Fibroblast of skin of right biceps (primary cell): ENCODE measurements at places on chromosomes 1 and 21.

DNA sequence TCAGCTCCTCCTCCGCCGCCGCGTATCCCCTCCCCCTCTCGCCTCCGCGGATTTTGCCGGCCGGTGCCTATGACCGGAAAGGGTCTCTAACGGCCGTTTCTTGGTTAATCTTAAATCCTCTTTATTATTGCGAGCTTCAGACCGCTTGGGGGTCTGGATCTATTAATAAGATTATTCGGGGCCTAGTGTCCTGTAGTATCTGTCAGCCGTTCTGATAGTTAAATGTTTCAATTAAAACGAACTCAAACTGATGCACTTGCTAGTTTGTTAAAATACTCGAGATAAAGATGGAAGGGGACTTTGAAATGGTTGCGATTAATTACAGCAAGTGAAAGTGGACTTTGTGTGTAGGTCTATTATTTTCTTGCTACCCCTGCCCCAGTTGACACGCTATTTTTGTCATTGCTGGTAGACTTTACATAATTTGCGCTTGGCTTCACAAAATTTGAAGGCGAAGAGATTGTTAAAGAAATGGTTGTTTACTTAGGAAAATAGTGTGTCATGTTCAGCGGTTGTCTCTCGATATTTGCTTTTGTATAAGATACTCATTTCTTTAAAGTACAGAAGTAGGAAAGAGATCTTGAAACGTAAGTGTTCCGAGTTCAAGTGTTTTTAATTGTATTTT, 779 bp downstream of the SON start:
- no peak for DNase-seq

- DNase-seq = no peak
Measured at GRCh38 chr1:33234131-33234530, 22.2 kb upstream of the ZNF362 start.

- no peak for DNase-seq
Measured at GRCh38 chr21:19245188-19245580, 841.6 kb upstream of the TMPRSS15 start.

- no peak for DNase-seq
Measured at GRCh38 chr1:30837653-30838052, 70.9 kb downstream of the SDC3 start.

DNA sequence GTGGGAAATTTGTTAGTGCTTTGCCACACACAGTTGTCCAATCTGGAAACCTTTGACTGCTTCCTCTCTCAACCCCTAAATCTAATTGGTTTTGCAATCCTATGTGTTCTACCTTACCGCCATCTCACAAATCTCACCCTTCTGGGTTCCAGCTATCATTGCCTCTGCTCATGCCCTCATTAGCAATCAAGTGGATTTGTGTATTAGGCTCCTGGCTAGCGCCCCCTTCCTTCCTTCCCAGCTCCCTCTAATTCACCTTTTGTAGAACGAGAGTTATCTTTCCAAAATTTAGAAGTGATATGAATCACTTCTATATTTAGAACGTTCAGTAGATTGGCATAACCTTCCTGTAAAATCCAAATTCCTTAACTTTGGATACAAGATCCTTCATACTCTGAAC, 18.6 kb downstream of the FMO1 start:
- DNase-seq = no peak

- DNase-seq = peak; percentile 28
Measured at GRCh38 chr1:202143768-202144401, 652 bp downstream of the ARL8A start.

DNA sequence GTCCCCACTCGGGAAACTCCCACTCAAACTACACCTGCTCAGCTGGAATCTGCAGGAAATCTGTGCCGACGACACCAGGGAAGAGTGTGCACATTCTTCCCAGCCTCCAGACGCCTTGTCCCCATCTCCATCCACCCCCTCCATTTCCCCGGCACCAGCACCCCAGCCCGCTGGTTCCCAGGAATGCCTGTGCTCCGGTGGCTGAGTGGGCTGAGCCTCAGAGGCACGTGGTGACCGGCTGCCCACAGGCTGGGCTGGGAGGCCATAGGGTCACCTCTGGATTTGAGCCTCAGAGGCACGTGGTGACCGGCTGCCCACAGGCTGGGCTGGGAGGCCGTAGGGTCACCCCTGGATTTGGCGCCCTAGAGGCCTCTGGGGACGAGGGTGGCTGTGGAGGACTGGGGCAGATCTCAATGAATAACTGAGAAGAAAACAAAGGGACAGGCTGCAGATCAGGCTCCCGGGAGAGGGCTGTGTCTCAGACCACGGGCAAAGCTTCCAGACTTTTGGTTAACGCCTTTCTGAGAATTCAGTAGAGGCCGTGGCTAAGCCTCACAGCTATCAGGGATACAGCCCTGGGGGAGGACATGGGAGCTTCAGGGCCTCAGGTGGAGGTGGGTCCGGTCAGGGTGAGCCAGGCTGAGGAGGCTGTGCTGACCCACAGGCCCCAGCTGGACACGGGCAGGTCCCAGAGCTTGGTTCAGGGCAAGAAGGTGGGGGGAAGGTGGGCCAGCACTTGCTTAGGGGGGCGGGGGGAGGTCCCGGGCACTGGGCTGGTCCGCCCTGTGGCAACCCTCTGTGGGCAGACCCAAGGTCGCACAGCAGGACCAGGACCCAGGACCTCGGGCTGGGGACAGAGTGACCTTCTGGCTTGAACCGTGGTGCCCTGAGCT, 17.3 kb upstream of the TTLL10 start:
- no peak for DNase-seq

DNA sequence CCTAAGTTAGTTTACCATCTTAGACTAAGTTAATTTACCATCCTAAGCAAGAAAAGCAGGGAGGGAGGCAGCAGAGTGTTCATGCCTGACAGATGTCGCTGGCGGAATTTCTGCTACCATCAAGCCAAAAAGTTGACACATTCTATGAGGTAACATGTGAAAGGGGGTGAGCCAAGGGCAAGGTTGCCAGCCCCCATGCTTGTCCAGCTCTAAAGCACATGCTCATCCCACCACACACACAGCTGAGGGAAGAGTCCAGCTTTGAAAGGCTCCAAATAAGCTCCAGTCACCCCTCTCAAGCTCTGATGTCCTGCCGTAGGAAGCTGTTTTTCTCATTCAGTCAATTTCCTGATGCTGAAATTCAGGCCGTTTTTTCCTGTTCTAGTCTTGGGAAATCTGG, 46.3 kb downstream of the EIF2D start:
- no peak for DNase-seq

DNA sequence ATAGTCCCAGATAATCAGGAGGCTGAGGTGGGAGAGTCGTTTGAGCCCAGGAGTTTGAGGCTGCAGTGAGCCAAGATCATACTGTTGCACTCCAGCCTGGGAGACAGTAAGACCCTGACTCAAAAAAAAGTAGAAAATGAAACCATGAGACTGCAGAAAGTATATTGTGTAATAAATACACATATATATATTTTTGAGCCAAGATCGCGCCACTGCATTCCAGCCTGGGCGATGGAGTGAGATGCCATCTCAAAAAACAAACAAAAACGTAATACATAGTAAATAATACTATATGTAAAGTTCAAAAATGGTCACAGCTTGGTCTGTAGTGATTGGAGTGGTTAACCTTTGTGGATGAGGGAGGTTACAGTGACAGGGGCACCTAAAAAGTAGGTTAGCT, 9.7 kb downstream of the BRDT start:
- no peak for DNase-seq
